Fibroblast of skin of scalp (primary cell): ENCODE measurements at places on chromosomes 7 and 10.

DNA sequence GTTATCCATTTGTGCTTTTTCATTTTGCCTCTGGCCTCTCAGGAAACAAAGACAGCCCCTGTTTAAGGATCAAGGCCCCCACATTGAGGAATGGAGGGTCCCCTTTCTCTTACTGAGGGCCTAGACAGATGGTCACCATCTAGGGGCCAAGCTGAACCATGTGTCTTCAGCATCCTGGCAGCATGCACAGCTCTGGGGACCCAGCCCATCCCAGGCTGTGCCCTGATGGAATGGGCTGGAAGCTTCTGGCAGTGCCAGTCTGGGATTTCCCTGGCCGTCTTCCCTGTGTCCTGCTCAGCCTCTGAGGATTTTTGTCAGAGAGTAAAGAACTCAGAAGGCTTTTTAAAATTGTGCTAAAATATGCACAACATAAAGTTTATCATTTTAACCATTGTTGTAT, 116.8 kb downstream of the ITIH5 start:
- DNase-seq = no peak

GRCh38 chr10:30762620-30763019, 133.1 kb upstream of the LYZL2 start:
- DNase-seq = no peak

GRCh38 chr7:54769203-54769602, 10.2 kb upstream of the SEC61G start:
- DNase-seq = no peak

DNA sequence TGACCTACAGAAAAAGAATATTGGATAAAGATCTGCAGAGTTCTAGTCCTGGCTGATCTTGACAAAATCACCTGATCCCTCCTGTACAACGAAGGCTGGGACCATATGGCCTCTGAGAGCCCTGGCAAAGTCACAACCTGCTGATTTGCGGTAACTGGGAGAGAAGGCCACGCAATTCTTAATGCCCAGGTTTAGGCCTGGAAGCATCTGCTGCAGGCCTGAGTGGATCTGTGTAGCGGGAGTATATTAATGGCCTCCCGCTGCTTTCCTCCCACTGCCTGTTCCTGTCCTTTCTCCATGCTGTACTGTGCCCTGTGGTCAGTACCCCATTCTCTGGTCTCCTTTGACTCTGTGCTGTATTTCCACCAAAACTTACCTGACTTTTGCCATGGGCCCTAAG, 24.2 kb downstream of the AKR1B1 start:
- no peak for DNase-seq

GRCh38 chr10:29344073-29344820, 55.4 kb downstream of the LYZL1 start:
- DNase-seq = peak; percentile 37

GRCh38 chr7:71535616-71536015, 403.7 kb downstream of the GALNT17 start:
- DNase-seq = no peak

DNA sequence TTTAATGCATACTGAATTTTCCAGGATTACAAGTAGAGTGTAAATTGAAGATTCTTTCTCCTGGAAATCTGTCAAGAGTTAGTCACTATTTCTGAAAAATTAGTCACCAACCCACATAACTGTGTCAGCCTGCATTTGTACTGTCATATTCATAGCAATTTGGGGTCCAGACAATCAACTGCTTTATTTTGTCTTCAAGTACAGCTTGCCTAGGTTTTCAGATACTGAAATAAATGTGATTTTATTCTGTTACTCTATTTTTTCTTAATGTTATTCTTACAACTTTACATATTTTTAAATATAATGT, 55.1 kb downstream of the CUBN start:
- DNase-seq = peak; percentile 85

DNA sequence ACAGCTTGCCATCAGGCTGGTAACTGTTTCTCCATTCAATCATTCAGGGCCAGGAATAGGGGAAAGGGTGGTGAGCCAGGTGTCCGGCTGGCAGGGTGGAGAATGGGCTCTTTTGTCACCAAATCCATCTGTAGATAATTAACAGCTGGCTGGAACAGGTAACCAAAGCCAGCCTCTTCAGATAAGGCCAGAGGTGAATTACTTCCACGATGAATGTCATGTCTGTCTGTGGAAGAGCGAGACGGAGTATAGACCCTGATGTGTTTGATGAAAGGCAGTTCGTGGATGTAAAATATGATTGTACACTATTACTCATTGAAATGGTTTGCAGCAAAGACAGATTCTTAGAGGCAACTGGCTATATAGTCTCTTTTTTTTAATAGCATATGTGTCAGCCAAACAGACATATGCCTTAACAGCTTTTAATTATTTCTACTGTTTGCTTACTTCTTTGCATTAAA, 149.8 kb downstream of the KLF6 start:
- no peak for DNase-seq

DNA sequence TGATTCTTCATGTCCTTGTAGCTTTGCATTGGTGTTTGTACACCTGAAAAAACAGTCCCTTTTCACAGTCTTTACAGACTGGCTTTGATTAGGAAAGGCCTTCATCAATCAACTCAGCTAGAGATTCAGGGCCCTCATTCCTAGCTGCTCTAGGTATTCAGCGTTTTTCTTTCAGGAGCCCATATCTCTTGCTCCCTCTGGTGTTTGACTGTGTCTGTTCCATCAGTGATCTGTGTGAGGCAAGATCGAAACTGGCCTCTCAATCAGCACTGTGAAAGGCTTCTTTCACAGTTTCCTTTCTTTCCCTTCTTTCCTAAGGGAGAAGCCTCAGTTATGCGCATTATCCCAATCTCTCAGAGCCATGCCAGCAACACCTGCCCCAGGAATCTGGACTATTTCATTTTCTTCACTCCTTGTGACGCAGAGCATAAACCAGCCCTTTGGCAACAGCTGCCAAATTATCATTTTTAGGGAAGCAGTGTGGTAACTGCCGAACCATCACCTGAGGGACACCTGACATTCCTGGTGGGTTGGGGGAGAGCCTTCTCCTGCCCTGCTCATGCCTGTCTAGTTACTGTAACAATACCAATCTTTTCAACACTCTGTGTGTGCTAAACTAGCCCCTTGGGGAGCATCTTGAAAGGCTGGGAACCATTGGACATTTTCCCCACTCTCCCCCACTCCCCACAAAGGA, 75.7 kb upstream of the CCDC71L start:
- DNase-seq = peak; percentile 74

DNA sequence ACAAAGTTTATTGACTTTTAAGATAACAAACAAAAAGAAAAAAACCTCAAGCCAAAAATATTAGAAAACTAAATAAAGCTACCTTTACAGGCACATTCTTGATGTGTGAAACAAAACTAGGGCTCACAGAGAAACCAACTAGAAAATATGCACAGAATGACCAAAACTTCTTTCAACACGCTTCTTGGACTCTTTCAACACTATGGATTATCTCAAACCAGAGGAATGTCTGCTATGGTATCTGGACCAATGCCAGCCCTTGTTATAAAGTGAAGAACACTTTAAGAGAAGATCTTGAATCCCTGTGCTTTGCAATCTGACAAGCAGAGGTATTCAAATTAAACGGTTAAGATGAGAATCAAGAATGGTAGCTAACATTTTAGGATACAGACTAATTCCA, 76.6 kb downstream of the DNAJC1 start:
- peak; percentile 98 for DNase-seq

GRCh38 chr10:31381766-31382316, 62.8 kb downstream of the ZEB1 start:
- peak; percentile 24 for DNase-seq
